ENCODE measurements at places on chromosomes 5 and 9. TPM values are rescaled to one million over a fixed set of nuclear protein-coding genes. Genes with fewer than 3 reads are reported as not detected.

DNA sequence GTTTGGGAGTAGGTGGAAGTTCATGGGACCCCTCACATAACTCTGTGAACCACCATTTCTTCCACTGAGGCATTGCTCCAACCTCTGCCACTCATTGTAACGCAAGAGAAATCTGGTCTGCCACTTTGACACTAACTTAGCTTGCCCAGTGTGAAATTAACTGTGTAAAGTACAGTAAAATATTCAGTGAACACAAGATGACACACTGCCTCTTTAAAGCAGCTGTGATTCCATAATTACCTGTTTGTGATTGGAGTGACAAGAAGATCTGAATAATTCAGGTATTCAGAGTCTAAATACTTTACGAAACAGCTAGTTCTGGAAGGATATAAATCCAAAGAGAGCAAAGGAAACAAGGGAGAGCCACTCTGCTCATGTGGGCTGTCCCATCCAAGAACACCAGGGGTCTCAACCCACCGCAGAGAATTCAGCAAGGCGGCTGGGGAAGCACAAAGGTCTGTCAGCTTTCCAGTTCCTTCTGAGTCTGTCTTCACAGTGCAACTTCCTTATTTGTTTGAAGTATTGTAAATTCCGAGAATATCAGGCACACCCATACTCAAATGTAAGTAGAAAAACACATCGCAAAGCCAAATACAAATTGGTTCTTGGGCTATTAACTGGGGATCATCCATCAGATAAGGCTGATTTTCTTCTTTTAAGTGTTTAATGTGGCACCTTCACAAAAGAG, 86.9 kb downstream of the GNAQ start:
- DNase-seq = no peak

GRCh38 chr9:88697764-88698432, 162.9 kb downstream of the NXNL2 start:
- no peak for DNase-seq

Gene PCDHB11
- 3.7 TPM for total RNA-seq

- DNase-seq = no peak
These were observed 34.1 kb downstream of the CFAP77 start for GRCh38 chr9:132443951-132444607.

Gene VLDLR
- 39.2 TPM for total RNA-seq

Gene MYOT
- 0.86 TPM for total RNA-seq

Gene SLC34A3
- total RNA-seq = not detected

Gene FRRS1L
- 24.8 TPM for total RNA-seq

- no peak for DNase-seq
These were observed 14.1 kb upstream of the SPDL1 start for GRCh38 chr5:169569513-169569912.

Gene TRMT10B
- 2.9 TPM for total RNA-seq

GRCh38 chr5:89908876-89909275, 500.7 kb downstream of the CETN3 start:
- DNase-seq = no peak

DNA sequence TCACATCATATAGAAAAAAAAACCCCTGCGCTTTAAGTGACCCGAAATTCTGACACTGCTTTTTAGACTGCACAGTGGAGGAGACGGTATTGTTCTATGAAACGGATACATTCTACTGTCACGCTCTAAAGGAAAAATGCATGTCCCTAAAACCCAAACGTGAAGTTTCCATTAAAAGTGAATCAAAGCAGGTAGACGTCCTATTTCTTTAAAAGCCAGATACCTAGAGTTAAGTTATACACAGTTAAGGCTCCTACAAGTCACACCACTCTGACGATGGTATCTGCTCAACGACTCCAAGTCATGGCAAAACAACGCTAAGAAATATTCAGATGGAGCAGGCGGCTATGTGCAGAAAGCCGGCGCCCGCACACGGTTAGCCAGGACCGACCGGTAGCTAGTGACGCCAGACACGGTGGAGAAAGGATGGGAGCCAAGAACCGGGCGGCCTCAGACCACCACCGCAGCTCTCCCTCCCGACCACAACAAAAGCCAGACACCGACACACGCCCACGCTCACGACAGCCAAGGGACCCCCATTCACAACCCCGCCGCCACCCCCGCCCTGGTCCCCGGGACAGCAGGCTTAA, 734 bp downstream of the SKP1 start:
- peak; percentile 68 for DNase-seq

GRCh38 chr5:40134883-40135520, 544.7 kb upstream of the PTGER4 start:
- DNase-seq = no peak

Gene APBA1
- 4.4 TPM for total RNA-seq

DNA sequence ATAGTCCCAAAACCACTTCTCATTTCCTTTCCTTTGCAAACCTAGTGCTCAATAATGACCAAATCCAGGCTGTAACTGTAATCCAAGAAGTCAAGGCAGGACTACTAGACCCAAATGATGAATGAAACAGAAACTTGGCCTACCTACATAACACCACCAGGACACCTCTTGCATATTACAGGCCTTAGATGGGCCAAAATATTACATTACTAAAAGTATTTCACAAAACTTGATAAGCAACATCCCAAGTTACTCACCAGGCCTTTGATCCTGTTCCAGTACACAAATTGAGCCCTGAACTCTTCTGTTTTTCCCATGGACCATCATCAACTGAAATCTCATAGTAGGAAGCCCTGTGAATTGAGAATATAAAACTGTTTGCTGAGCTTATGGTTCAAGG, 34.8 kb downstream of the NADK2 start:
- DNase-seq = no peak

DNA sequence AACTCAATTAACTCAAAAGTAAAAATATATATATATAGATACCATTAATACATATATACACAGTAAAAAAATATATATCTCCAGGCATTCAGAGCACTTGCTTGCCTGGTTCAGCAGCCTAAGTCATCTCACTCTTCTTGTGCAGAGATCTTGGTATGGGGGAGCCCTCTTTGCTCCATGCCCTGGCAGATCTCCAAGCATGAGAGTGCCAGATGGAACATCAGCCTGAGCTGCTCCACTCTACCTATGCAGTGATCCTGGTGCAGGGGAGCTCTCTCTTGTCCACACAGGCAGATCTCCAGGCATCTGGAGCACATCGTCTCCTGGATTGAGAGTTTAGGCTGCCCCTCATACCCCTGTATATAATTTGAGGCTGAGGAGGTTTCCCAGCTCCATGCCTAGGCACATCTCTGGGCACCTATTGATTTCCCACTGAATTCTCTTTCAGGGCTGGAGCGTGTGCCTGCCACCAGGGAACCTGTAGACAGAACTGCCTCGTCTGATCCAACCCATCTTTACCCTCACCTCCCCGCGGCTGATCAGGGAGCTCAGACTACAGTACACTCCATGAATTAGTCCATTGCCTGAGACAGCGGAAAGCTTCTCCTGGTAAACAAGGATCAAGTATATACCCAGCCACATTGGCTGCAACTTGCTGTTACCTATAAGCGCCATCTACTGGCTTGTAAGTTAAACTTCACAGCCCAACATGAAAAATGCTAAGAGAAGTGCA, 342.4 kb upstream of the GRIA1 start:
- DNase-seq = no peak

Gene ORM2
- 1.8 TPM for total RNA-seq

GRCh38 chr5:4833104-4833738, 306.9 kb upstream of the ADAMTS16 start:
- DNase-seq = no peak

Gene LMBRD2
- 17.6 TPM for total RNA-seq

GRCh38 chr9:36492865-36493264, 79.8 kb upstream of the MELK start:
- DNase-seq = no peak

- DNase-seq = no peak
These were observed 267.3 kb downstream of the MLLT3 start for GRCh38 chr9:20355022-20355421.

DNA sequence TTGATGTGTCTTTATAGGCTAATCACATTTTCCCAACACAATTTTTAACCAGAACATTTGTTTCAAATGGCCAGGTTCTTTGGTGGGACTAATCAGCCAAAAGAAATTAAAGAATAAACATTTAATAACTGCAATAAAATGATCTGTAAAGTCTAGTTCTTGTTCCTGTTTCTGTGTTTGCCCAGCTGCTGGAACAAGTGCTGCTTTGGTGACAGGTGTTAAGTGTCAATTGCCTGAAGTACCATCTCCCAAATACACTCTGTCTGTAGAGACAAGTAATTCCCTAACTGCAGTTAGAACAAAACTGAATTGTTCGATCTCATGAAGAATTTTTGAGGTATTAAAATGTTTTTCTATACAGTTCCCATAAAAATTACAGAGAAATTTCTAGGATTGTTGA, 402.3 kb upstream of the CHD1 start:
- no peak for DNase-seq

Gene PCDHA9
- 0.04 TPM for total RNA-seq

Gene TIMD4
- total RNA-seq = not detected

Gene FBLL1
- not detected for total RNA-seq

Gene MYOZ3
- 0.55 TPM for total RNA-seq

DNA sequence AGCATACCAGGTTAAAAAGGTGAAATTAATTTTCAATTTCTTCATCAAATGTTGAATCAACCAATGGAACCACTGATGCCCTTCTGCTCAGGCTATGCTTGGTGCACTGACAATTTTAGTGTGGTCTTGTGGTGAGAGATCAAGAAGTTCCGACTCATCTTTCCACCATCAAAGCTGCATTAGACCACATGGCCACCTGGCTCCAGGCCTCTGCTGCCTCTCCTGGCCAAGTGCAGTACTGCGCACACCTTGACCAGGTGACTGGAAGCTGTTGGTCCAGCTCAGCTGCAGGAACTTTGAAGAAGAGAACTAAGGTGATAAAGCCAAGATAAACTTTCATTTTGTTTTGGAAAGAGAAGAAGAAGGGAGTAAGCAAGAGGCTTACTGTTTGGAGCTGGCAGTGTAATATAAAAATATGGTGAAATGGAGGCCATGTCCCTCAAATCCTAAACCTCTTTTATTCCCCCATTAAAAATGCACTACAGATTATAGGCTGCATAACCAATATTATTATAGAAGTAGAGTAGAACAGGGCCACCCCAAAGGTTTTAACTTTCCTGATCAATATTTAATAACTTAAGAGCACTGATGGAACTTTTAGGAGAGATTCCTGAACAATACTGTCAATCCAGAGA, 315.5 kb upstream of the C9orf72 start:
- DNase-seq = no peak

GRCh38 chr5:87268126-87268969, 665 bp downstream of the RASA1 start:
- peak; percentile 72 for DNase-seq

DNA sequence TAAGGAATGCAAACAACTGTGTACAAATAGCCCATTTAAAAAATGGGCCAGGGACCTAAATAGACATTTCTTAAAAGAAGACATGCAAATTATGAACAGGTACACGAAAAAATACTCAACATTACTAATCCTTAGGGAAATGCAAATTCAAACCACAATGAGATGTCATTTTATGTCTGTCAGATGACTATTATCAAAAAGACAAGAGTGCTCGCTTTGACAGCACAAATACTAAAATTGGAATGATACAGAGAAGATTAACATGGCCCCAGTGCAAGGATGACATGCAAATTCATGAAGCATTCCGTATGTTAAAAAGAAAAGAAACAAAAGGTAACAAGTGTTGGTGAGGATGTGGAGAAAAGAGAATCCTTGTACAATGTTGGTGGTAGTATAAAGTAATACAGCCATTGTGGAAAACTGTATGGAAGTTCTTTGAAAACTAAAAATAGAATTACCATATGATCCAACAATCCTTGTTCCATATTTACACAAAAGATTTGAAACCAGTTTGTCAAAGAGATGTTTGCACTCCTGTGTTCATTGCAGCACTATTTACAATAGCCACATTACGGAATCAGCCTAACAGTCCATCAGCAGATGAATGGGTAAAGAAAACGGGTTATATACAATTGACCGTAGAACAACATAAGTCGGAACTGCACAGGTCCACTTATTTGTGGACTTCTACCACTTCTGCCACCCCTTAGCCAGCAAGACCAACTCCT, 47.2 kb upstream of the PCAT7 start:
- no peak for DNase-seq

DNA sequence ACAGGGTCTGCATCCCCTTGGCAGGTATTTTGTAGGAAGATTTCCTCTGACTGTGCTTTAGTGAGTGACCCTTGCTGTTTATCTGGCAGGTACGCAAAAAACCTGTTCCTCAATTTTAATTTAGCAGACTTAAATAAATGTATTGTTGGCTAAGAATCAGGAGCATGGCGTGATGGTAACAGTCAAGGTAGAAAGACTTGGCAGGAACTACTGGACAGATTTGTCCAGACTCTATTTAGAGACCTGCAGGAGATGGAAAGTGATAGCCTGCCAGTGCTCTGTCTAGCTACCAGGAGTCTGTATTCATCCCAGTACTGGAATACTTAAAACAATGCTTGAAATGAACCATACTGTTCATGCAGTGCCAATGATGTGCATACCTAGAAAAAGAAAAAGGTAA, 78.8 kb upstream of the MAST4 start:
- no peak for DNase-seq

Gene AKNA
- 16.5 TPM for total RNA-seq

DNA sequence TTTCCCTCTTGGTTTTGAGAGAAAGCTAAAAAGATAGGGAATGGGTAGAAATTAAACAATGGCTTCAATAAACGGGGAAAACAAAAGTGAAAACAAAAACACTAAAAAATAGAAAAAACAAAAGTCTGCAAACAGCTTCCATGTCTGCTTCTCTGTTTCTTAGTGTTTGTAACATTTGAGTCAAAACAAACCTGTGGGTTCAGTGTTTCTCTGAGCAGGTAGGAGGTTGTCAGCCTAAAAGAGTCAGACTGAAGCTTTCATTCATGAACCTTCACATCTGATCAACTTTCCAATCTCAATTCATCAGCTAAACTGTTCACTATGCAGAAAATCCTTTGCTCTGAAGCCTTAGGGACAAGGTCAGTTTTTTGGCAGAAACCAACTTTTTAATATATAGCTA, 102.5 kb upstream of the ADAMTS16 start:
- no peak for DNase-seq

Gene IRGM
- total RNA-seq = not detected

DNA sequence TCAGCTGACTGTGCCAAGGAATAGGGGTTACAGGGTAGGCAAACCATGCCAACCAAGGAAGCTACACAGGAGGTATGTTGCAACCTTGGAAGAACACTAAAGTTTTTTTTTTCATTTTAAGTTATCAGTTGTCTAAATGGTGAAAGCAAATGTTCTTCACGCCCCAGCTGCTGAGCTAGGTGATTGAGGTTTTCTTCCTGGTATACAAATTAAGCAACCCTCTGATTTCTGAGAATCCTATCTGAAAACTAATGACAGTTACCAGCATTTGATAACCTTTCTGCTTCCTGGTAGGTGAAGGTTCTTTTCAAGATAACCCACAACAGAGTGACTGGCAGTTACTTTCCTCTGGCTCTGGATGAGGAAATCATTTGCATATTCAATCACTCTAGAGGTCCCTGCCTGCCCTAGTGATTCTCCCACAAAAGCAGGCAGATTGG, 194.9 kb downstream of the ATP10B start:
- no peak for DNase-seq

GRCh38 chr9:18215626-18216025, 258.3 kb upstream of the ADAMTSL1 start:
- no peak for DNase-seq
